ENCODE measurements at places on chromosomes 5 and 9.
A peak's percentile ranks its signal among the peaks of the same experiment; 100 is the strongest.

GRCh38 chr9:35366627-35367026 lies 123.3 kb upstream of the RUSC2 start:
- no peaks in the 10 kb centered on the region for H3K4me1 ChIP-seq
- no peak for DNase-seq
- H3K27ac ChIP-seq, result no peak overlapping the region
- no peak overlapping the region for H3K4me3 ChIP-seq
- peaks cover 4% of the 10 kb centered on the region for H3K27me3 ChIP-seq

DNA sequence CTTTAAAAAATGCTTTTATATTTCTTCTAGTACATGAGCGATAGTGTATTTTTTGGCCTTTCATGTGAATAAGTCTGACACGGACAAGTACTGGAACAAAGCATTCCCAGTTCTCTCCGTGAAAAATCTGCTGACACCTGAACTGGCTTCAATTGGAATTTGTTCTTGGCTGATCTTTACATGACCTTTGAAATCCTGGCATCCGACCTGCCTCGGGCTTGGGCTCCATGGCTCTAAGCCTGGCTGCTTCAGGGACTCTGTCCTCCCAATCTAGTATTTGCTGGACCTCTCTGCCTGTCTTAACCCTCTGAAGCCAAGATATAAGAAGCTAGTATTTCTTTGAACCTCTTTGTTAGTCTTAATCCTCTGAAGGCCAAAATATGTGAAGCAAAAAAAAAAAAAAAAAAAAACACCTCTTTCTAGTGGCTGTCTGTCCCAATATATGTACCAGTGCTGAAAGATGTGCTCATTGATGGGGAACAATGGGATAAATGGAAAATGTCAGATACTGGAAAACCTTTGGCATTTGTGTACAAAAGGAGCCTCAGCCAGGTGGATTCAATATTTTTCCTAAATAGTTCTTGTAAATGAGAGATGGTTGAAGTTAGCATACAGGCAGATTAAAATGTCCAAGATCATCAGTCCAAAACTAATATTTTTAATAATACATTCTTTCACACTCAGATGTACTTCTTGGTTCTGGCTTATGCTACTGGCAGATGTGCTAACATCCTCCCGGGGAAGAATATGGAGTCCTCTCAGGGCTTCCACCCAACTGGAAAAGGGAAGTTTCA lies 470.6 kb downstream of the TUSC1 start:
- no peak overlapping the region for H3K4me3 ChIP-seq
- no peaks in the 10 kb centered on the region for H3K27me3 ChIP-seq
- DNase-seq, result no peak

- peak overlapping the region; percentile 91 for H3K4me3 ChIP-seq
- peaks cover 4% of the 10 kb centered on the region for H3K36me3 ChIP-seq
- peak overlapping the region; percentile 64 for H3K27ac ChIP-seq
- DNase-seq, result peak; percentile 18
- H3K27me3 ChIP-seq, result no peaks in the 10 kb centered on the region
Measured at GRCh38 chr9:135906291-135907005, 898 bp downstream of the CAMSAP1 start.

GRCh38 chr5:9421884-9422283 lies 124.0 kb downstream of the SEMA5A start:
- no peak overlapping the region for H3K27ac ChIP-seq
- no peaks in the 10 kb centered on the region for H3K27me3 ChIP-seq
- H3K4me1 ChIP-seq, result no peaks in the 10 kb centered on the region

DNA sequence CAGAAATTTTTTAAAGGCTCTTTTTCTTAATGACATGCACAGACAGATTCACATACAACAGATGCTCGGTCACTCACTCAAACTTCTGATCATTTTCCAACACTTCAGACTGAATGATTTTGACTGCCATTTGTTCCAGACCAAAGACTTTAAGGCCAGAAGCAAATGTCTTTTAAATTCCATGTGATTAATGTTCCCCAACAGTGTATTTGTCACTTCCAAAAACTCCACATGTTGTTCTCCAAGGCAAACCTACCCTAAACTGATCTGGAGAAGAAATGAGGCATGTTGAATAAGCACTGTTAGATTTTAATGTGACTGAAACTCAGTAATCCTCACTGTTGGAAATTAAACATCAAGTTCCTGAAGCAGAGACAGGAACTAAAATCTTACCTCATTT lies 366.7 kb downstream of the GABRG2 start:
- no peaks in the 10 kb centered on the region for H3K27me3 ChIP-seq
- no peaks in the 10 kb centered on the region for H3K36me3 ChIP-seq
- no peak overlapping the region for H3K27ac ChIP-seq

GRCh38 chr5:10989577-10990263 lies 228.7 kb upstream of the DAP start:
- peaks cover 6% of the 10 kb centered on the region for H3K4me1 ChIP-seq
- DNase-seq, result no peak
- H3K4me3 ChIP-seq, result no peak overlapping the region
- H3K27me3 ChIP-seq, result no peaks in the 10 kb centered on the region

DNA sequence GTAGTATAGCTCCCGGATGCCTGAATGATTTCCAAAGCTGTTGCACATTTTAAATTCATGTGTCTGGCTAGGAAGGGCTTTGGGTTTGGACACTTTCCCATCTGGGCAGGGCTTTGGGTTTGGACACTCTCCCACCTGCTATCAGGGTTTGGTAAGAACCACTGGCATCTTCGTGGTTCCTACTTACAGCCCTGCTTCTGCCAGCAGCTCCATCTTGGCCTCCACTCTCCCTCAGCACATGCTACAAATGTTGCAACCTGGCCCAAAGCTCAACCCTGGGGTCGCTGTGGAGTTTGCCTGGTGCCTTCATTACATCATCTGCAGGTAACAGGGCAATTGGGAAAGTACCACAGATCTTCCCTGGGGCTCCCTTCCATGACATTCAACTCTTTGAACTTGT lies 3.5 kb downstream of the TMCO6 start:
- no peak overlapping the region for H3K27ac ChIP-seq
- no peaks in the 10 kb centered on the region for H3K27me3 ChIP-seq
- peaks cover 24% of the 10 kb centered on the region for H3K36me3 ChIP-seq
- no peak overlapping the region for H3K4me3 ChIP-seq
- peaks cover 32% of the 10 kb centered on the region for H3K4me1 ChIP-seq

DNA sequence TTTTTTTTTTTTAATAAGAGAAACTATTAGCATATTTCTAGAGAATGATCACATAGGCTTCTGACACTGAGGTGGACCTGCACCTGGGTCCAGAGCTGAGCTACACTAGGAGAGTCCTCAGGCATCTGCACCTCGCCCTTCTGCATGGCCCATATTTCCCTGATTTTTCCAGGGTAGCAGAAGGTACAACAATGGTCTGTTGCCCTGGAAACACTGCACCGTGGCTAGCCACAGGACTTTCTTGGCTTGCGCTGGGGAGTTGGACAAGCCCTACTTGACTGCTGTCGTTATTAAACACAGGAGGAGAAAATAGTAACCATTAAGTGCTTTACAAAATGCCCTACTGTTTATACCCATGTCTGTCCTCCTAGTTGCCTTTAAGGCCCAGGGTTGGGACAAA lies 615.7 kb upstream of the MEF2C start:
- H3K27me3 ChIP-seq, result no peaks in the 10 kb centered on the region
- no peak overlapping the region for H3K4me3 ChIP-seq
- H3K27ac ChIP-seq, result no peak overlapping the region
- H3K4me1 ChIP-seq, result no peaks in the 10 kb centered on the region
- H3K36me3 ChIP-seq, result no peaks in the 10 kb centered on the region

GRCh38 chr5:170397059-170397458 lies 7.9 kb upstream of the KCNMB1 start:
- H3K27me3 ChIP-seq, result no peaks in the 10 kb centered on the region
- H3K4me3 ChIP-seq, result no peak overlapping the region
- H3K36me3 ChIP-seq, result no peaks in the 10 kb centered on the region
- no peak for DNase-seq

- H3K4me3 ChIP-seq, result no peak overlapping the region
- no peaks in the 10 kb centered on the region for H3K36me3 ChIP-seq
- no peaks in the 10 kb centered on the region for H3K4me1 ChIP-seq
- no peaks in the 10 kb centered on the region for H3K27me3 ChIP-seq
- DNase-seq, result no peak
- no peak overlapping the region for H3K27ac ChIP-seq
Measured at GRCh38 chr5:4630031-4630430, 510.1 kb upstream of the ADAMTS16 start.

- DNase-seq, result no peak
- H3K36me3 ChIP-seq, result no peaks in the 10 kb centered on the region
- H3K4me1 ChIP-seq, result no peaks in the 10 kb centered on the region
- no peak overlapping the region for H3K4me3 ChIP-seq
- no peak overlapping the region for H3K27ac ChIP-seq
Measured at GRCh38 chr5:105735704-105736103, 1935.0 kb downstream of the EFNA5 start.

DNA sequence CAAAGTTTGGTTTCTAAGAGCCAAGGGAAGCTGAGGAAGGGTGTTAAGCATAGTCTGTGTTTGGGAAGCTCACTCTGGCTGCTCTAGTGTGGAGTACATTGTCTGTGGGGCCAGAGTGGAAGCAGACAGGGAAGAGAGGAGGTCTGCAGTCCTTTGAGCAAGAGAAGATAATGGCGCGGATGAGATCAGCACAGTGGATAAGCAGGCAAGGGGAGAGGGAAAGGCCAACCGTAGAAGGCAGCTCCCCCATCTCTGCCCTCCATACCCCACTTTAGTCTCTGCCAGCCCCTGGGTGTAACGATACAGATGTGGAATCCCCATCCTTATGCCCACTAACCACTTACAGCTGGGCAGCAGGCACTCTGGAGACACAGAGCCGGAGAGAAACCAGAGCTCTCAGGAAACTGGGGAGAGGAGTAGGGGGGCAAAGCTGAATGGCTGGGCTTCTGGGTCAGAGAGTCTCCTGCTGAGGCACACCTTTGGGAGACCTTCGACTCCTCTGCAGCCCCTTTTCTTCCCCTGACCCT lies 75.0 kb downstream of the SLIT3 start:
- no peaks in the 10 kb centered on the region for H3K36me3 ChIP-seq
- H3K27ac ChIP-seq, result no peak overlapping the region
- no peaks in the 10 kb centered on the region for H3K4me1 ChIP-seq

DNA sequence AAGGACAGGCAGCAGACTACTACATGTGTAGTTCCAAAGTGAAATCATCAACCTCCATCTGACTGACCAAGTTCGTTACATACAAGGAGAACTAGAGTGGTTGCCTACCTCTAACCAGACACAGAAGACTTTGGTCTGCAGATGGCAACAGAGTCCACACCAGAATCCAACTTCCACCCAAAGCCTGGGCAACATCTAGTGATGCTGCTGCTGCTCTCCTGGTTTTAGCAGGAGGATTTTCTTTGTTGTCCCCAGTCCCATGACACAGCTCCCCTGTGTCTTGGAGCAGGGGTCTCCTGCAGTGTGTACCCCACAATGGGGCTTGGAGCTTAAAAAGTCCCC lies 46.4 kb upstream of the APC start:
- DNase-seq, result no peak
- H3K4me1 ChIP-seq, result no peaks in the 10 kb centered on the region
- H3K4me3 ChIP-seq, result no peak overlapping the region

- no peaks in the 10 kb centered on the region for H3K4me1 ChIP-seq
- peaks cover 8% of the 10 kb centered on the region for H3K27me3 ChIP-seq
- no peaks in the 10 kb centered on the region for H3K36me3 ChIP-seq
- H3K27ac ChIP-seq, result no peak overlapping the region
- no peak for DNase-seq
Measured at GRCh38 chr5:133652951-133653759, 40.8 kb upstream of the FSTL4 start.

- peak overlapping the region; percentile 89 for H3K27ac ChIP-seq
- peak overlapping the region; percentile 26 for H3K4me3 ChIP-seq
- no peaks in the 10 kb centered on the region for H3K27me3 ChIP-seq
Measured at GRCh38 chr9:133346021-133346785, 1.7 kb downstream of the MED22 start.

GRCh38 chr9:98929071-98929470 lies 14.6 kb upstream of the COL15A1 start:
- H3K36me3 ChIP-seq, result no peaks in the 10 kb centered on the region
- H3K27me3 ChIP-seq, result no peaks in the 10 kb centered on the region
- no peak overlapping the region for H3K4me3 ChIP-seq
- no peak overlapping the region for H3K27ac ChIP-seq
- DNase-seq, result no peak
- H3K4me1 ChIP-seq, result no peaks in the 10 kb centered on the region

DNA sequence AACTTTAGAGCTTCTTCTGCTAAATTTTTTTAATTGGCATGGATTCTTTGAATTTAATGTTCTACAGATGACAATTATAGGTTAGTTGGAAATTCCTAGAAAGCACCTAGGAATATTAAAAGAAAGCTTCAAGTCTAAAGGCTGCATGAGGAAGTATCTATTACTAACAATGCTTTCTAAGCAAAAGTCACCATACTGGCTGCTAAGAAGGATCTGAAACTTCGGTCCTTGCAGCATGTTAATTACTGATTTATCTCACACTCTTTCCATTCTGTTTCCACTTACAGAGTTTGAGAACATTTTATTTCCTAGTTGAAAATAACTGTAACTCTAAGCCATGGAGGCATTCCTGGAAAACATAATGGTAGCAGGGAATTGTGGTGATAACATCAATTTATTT lies 8.4 kb downstream of the SEMA6A start:
- H3K4me3 ChIP-seq, result no peak overlapping the region
- no peaks in the 10 kb centered on the region for H3K36me3 ChIP-seq
- no peak for DNase-seq
- H3K4me1 ChIP-seq, result no peaks in the 10 kb centered on the region

DNA sequence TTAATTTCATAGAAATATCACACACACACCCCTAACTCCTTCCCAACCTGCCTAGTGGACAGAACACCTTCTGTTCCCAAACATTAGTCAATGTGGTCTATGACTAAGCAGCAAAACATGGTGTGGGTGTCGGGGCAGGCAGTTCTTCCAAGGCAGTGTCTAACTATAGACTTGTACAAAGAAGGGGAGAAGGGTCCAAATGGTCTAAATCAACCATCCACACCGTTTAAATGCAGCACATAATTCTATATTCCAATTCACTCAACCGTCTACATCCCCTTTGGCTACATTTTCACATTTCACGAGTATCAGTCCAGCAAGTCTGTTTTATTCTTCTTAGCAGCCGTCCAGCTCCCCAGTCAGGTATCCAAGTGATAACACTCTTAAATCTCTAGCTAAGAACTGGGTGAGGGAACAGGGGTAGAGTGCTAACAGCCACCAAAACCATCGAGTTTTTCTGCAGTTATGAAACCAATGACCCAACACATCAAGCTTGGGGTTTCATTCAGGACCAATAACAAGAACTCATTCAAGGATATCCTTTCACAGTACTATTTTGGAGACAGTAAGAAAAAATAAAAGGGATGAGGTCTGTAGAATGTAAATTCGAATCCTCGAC lies 3.3 kb downstream of the ZNF608 start:
- DNase-seq, result no peak
- peaks cover 17% of the 10 kb centered on the region for H3K27me3 ChIP-seq
- H3K4me1 ChIP-seq, result no peaks in the 10 kb centered on the region
- H3K4me3 ChIP-seq, result no peak overlapping the region

GRCh38 chr9:101635473-101635872 lies 40.7 kb upstream of the PPP3R2 start:
- no peak for DNase-seq
- H3K4me1 ChIP-seq, result no peaks in the 10 kb centered on the region
- no peaks in the 10 kb centered on the region for H3K27me3 ChIP-seq
- no peak overlapping the region for H3K27ac ChIP-seq
- H3K36me3 ChIP-seq, result no peaks in the 10 kb centered on the region

GRCh38 chr5:126368239-126368812 lies 54.9 kb upstream of the GRAMD2B start:
- no peaks in the 10 kb centered on the region for H3K4me1 ChIP-seq
- no peak overlapping the region for H3K4me3 ChIP-seq
- peaks cover under 1% of the 10 kb centered on the region for H3K27me3 ChIP-seq
- H3K27ac ChIP-seq, result no peak overlapping the region
- H3K36me3 ChIP-seq, result no peaks in the 10 kb centered on the region

All from CD4-positive, CD25-positive, alpha-beta regulatory T cell (primary cell).